ENCODE measurements at places on chromosomes 6 and 20.

- no peak for DNase-seq
Observed at GRCh38 chr20:11902285-11902697, 15.4 kb upstream of the BTBD3 start.

DNA sequence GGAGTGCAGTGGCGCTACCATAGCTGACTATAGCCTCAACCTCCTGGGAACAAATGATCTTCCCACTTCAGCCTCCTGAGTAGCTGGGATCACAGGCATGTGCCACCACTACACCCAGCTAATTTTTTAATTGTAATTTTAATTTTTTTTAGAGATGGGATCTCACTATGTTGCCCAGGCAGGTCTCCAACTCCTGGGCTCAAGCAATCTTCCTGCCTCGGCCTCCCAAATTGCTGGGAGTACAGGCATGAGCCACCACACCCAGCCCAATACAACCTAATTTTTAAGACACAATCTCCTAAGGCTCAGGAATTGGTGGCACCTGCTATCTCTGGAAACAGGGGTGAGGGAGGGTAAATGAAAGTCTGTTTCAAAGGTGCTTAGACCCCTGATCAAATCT is 5.8 kb downstream of the ZBTB24 start:
- no peak for DNase-seq

DNA sequence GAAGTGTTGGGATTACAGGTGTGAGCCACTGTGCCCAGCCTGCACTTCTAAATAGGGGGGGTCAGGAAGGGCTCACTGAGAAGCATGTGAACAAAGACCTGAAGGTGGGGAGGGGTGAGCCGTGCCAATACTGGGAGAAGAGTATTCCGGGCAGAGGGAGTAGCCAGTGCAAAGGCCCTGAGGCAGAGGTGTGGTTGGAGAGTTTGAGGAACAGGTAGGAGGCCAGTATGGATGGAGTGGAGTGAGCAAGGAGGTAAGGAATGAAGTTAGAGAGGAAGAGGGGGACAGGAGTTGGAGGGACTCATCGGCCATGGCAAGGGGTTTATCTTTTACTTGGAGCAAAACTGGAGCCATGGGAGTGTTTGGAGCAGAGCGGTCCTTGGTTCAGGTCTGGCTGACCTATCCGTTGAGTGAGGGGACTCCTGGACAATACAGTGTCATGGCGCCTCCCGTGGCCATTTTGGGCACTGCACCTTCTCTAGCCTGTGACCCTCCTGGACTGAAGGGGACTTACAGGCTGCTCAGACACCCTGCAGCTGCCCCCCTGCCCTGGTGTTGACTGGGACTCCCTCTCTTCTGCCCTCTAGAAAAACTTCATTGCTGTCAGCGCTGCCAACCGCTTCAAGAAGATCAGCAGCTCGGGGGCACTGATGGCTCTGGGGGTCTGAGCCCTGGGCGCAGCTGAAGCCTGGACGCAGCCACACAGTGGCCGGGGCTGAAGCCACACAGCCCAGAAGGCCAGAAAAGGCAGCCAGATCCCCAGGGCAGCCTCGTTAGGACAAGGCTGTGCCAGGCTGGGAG is 12.1 kb downstream of the FOXS1 start:
- peak; percentile 33 for DNase-seq

DNA sequence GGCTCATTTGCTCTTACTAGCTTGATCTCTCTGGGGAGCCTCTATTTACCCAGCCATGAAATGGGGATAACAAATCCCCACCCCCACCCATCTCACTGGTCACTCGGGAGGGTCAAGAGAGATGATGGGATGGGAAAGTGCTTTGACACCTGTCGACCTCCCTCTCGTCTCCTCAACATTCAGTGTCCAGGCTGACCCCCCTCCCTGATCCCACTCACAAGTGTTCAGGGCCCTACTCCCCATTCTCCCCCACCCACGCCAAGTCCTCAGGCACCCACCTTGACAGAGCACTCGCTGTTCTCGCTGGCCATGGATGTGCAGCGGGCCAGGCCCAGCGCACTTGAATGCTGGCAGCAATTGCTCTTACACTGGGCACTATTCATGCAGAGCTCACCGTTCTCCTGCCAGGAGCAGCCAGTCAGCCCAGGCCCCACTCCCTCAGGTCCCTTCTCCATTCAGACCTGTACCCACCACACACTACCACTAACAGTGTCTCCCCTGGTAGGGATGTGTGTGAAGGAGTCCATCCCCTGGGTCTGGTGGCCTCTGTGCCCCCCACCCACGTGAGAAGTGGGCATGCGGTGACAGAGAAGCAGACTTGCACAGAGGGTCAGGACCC is 1.6 kb downstream of the CLPS start:
- no peak for DNase-seq

GRCh38 chr6:91328241-91328640 is 741.4 kb upstream of the MAP3K7 start:
- peak; percentile 93 for DNase-seq

DNA sequence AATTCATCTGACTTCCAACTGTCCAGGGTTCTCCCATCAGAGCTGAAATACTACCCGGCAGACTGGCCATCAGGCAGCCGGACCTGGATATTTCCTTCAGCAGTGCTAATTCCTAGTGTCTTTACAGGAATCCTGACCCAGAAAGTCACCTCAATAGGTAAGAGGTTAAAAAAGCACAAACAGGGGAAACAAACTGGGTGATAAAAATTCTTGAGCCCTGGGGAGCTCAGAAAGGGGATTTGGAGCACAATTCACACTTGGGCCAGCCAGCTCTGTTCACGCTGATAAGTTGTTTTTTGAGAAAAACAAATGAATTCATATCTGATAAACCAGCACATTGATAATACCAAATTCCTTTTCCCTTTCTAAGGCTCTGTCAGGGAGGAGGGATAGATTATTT is 104.0 kb downstream of the EDN1 start:
- no peak for DNase-seq

GRCh38 chr6:12058172-12058961 is 46.3 kb downstream of the HIVEP1 start:
- no peak for DNase-seq

DNA sequence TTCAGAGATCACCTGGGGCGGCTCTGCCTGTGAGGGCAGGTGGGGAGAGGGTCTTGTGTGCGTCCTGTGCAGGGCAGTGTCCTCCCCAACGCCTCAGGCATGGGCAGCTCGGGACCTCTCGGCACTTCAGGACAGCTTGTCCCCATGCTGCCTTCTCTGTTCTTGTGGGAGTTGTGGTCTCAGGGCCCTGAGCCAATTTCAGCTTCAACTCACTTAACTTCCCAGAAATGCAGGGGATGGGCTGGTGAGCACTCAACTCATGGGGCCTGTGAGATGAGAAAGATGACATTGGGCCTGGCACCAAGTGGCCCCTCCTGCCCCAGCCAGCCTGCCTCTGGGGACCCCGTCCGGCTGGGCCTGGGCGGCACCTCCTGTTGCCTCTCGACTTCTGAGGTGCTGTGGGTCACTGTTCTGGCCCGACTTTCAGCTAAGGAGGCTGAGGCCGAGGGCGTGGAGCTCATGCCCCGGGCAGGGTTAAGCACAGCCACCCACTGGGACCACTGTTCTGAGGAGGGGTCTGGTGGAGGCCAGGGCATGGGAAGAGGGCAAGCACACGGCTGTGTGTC is 6.7 kb downstream of the RGS19 start:
- DNase-seq: no peak

DNA sequence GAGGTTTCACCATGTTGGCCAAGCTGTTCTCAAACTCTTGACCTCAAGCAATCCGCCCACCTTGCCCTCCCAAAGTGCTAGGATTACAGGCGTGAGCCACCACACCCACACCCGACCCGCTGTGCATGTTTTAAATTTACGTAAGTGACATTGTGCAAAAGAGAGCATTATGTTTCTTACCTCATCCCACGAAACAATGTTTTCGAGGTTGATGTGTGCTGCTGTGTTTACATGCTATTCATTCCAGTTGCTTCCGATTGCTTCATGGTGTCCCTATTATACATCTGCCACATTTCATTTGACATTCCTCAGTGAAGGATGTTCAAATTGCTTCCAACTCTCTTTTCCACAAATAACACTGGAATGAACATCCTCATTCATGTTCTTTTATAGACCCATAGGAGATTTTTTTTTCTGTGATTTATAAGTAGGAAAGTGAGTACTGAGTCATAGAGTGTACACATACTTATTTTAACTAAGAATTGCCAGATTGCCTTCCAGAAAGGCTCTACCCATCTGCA is 403.9 kb upstream of the JARID2 start:
- DNase-seq: no peak

DNA sequence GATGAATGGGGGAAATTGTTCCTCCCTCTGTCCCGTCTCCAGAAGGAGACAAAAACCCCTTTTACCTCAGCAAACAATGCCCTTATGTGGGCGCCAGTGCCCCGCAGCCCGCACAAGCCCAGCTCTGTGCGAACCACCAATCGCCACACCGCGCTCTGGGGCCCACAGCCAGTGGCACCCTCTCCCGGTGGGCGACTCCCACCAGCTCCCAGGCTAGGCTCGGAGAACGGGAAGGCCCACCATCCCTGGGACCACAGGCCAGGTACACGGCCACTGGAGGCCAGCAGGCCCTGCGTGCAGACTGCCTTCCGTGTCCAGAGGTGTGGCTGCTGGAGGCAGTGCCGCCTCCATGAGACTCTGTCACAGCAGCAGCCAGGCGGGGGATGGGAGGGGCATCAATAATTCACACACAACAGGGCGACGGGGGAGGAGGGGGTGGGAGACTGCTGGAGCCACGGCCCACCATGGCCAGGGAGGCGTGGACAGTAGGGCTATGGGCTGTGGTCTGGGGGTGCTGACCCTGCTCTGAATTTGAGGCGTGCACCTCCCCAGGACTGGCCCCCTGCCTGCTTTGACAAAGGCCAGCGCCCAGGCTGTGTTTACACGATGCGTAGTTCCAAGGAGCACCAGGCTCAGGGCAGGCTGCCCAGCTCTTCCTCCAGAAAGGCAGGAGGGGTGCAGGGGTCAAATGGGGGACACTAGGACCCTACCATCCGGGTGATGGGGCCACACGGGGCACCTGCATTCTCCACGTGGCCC is 105.7 kb downstream of the ASXL1 start:
- no peak for DNase-seq

DNA sequence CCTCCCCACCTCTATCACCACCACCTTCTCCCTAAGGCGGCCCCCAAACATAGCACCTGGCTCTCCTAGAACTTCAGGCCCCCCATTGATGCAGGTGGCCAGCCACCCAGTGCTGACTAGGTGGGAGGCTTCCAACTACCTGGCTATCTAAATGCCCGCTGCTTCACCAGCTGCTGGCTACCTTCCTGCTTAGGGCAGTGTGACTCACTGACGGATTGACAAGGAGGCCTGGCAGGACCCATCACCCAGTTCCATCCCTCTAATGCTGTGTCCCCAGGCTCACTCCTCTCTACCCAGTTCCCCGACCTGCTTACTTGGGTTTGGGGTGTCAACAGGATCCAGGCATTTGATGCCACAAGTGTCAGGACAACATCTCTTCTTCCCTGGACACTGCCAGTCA is 1.1 kb downstream of the SLPI start:
- no peak for DNase-seq

GRCh38 chr6:46865221-46865620 is 56.5 kb downstream of the ADGRF5 start:
- DNase-seq: no peak

DNA sequence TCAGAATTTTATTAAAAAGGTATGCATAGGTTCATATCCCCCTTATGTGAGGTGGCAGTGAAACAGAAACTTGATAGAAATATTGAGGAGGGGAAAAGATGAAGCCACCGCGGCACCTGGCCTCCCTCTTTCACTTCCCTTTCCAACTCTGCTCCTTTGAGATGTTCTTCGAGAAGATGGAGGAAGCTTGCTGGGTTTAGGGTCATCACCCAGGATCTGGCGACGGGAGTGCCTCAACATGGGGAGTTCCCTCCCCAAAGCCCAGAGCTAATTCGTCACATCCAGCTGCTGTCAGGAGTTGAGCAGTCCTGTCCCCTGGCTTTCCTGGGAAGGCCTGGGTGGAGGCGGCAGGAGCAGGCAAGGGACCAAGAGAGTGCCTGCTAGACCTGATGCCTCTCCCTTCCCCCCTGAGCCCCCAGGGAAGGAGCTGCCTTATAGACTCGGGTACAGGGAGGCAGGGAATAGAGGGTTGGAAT is 29.1 kb downstream of the RREB1 start:
- no peak for DNase-seq

GRCh38 chr6:144897441-144897921 is 612.3 kb downstream of the UTRN start:
- no peak for DNase-seq

GRCh38 chr6:129929433-129929832 is 68.3 kb upstream of the TMEM244 start:
- DNase-seq: no peak

DNA sequence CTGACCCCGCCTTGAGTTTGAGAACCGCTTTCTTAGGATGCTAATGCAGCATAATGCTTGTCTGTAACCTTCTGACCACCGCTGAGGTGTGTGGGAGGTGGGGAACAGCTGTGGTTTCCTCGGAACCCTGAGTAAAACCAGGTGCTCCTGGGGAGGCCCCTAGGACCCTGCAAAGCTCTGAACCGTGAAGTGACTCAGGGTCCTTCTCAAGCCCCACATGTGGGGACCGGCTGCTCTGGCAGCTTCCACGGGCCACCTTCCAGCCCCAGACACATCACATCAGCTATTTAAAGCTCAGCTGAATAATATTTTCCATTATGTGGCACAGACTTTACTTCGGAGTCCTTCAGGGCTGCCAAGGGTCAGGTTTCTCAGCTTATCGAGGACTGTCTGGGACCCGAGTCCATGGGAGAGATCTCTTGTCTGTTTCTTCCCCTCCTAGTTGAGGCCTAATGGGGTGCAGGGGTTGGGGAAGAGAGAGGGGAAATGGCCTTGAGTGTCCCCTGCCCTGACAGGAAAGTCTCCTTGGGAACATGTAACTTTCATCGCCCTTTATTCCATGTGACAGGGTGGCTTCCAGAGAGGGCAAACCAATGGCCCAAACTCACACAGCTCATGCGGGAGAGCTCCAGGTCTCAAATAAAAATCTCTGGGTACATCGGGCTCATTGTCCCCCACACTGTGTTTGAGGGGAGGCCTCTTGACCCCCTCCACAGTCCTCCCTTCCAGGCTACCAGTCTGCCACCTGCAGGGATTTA is 186.1 kb upstream of the SLC24A3 start:
- no peak for DNase-seq

GRCh38 chr20:57481281-57481711 is 43.6 kb downstream of the CTCFL start:
- DNase-seq: no peak

DNA sequence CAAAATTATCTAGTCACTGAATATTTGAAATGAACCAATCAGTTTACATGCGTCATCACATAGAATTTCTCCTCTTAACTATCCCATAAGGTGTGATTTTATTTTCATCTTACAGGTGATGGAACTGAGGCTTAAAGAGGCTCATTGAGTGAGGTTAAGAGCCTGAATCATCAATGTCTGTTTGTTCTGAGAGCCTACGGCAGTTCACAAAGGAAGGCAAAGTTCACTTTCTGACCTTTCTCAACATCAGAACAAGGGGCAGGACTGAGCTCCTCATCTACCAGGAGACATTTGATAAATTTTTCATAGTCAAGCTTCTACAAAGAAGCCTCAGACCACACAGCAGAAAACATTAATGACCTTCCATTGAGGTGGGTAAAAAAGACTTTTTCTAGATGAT is 54.9 kb upstream of the OLIG3 start:
- DNase-seq: no peak

DNA sequence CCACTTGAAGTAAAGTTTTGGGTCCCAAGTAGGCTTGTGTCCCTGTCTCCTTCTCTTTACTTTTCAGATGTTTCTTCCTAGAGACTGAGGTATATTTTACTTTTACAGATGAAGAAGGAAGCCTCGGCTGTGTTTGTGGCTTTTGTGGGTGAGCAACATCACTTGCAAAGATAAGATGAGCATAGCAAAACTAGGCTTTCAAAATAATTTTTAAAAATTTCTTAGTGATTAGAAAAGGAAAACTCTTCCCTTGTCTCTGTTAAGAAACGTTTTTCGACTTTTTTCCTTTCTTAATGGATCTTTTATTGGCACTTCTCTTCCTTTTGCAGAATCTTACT is 7.6 kb downstream of the PTPN1 start:
- DNase-seq: no peak

Data from NCI-H2081 (cell line).